ENCODE measurements at places on chromosomes 13 and 19.

GRCh38 chr19:18464646-18465045 lies 26.7 kb upstream of the ISYNA1 start:
- no peak for DNase-seq

DNA sequence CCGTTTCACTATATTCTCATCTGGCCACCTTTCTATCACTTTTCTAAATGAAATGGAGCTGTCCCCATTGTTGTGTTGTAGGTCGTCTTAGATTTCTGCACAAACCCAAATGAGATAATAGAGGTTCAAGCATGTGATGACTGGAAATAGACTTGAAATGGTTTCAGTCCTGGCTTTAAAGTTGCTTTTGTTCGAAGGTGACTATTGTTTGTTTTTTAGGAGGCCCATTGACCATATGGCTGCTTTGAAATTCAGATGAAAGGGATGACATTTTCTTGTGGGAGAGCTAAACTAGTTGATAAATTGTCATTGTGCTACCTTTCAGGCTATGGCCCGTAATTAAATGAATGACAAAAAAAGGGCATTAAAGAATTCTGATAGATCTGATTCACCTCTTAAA lies 583.7 kb downstream of the GPC6 start:
- no peak for DNase-seq

- DNase-seq: no peak
These were observed 10.5 kb downstream of the MEGF8 start for GRCh38 chr19:42335971-42336370.

- DNase-seq: no peak
These were observed 5.8 kb downstream of the AKAP11 start for GRCh38 chr13:42277618-42278276.

DNA sequence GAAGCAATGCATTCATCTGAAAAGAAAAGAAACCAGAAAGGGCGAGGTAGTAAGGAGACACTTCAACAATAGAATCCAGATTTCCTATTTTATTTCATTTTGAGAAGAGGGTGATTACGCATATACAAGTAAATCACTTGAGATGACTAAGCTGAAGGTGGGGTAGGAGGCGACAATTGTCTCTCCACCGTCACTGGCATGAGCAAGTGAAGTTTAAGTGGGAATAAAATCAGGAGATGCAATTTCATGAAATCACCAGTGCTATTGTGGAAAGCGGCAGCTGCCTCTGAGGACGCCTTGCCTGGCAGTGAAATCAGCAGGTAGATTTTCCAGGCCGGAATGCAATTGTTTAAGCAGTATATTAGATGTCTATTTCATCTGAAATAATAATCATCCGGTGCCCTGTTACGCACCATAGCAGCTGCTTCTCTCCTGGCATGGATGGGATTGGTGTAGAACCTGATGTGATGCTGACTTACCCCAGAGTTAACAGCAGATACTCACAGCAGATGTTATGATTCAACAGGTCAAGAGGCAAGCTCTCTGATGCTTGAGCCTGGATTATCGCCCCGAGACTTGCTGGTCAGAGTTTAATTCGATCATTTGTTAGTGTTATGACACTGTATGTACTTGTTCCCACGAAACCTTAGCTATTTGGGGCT lies 64.3 kb downstream of the RASL11A start:
- DNase-seq: no peak

- no peak for DNase-seq
These were observed 17.9 kb upstream of the POMP start for GRCh38 chr13:28640861-28641599.

DNA sequence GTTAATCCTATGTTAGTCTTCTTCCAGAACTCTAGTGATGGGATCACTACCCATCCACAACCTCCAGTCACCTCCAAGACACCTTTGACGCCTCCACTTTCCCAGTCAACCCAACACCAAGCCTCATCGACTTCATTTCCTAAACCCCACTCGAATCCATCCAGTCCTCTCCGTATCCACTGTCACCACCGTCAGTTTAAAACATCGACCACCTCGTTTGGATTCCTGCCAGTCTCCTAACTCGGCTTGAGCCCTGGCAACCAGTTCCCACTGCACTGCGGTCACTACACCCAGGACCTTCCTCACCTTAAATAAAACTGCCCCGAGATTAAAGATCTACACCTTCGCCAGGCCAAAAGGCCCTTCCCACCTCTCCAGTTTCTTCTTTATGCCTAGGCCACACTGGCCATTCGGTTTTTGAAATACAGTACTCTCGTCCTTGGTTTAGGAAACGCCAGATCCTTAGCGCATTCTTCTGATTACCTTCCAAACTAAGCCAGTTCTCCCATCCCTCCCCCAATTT lies 1.2 kb downstream of the MTIF3 start:
- no peak for DNase-seq

DNA sequence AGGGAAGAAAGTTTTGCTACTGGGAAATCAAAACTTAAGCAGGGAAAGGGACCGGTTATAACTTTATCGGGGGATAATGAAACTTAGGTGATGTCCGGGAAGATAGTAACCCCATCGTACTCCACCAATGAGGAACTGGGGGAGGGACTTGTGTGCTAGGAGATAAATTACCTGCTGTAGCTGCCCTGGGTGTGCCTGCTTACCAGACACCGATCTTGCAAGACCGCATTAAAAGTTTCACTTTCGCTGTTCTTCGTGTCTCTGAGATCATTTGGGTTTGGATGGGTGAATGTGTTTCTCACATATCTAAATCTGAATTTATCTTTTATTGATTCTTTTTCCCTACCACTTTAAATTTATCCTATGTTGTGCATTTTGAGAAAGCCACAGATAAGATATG lies 381.4 kb downstream of the SLITRK6 start:
- no peak for DNase-seq

DNA sequence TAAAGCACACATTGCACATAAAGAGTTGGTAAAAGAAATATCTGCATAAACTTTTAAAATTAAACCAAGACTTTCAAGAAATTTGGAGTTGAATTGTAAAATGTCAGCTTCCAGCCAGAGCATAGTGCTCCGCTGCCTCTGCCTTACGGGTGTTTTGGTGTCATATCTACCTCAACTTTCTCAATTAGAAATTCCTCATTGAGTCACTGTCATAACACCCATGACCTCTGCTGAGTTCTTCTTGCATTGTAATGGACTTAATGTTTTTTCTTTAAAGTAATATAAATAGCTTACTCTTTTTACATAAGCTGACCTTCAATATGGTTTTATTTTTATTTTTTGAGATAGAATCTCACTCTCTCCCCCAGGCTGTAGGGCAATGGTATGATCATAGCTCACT lies 551.0 kb upstream of the NBEA start:
- no peak for DNase-seq

GRCh38 chr13:66508153-66508909 lies 721.8 kb downstream of the PCDH9 start:
- no peak for DNase-seq

- no peak for DNase-seq
These were observed 56.7 kb downstream of the AKAP11 start for GRCh38 chr13:42328672-42329071.

DNA sequence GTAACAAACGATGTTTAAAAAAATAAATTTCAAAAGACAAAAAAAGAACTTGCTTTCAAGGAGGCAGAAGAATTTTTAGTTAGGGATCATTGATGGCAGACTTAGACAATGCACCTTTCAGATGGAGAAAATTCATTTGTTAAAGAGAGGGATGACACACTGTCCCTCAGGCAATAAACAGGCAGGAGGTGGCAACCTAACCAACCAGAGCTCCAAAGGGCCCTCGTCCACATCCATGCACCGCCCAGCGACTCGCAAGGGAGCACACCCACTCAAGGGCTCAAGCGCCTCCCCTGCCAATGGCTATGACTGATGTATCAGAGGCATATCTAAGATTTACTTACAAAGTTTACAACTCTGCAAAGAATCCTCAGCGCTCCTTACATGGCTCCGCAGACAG lies 81.9 kb downstream of the TUBGCP3 start:
- DNase-seq: no peak

- no peak for DNase-seq
These were observed 111.2 kb downstream of the KDM4B start for GRCh38 chr19:5080030-5080654.

- no peak for DNase-seq
These were observed 506.2 kb downstream of the FGF9 start for GRCh38 chr13:22176968-22177520.

GRCh38 chr13:23652909-23653726 lies 82.9 kb downstream of the TNFRSF19 start:
- no peak for DNase-seq

- DNase-seq: no peak
These were observed 12.4 kb upstream of the FBL start for GRCh38 chr19:39858541-39858940.

GRCh38 chr13:30334663-30335386 lies 27.5 kb upstream of the KATNAL1 start:
- DNase-seq: peak; percentile 15

DNA sequence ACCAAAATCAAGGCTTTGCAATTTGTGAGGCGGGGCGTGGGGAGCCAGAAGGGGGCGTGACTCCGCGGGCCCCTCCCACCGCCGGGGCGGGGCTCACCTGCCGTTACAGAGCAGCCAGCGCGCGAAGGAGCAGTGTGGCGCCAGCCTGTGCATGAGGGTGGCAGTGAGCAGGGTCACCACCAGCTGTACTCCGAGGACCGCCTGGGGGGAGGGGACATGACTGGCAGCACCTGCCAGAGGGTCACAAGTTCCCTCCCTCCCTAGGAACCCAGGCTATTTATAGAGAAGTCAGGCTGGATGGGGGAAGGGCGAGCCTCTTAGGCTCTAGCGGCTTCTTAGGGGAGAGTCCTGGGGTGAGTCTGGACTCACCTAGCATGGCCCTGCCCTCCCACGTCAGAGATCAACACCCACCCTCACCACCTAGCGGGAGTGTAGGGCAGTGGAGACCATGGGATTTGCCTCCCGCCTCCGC lies 3.6 kb downstream of the TMEM161A start:
- no peak for DNase-seq

- peak; percentile 12 for DNase-seq
These were observed 98.8 kb downstream of the ING1 start for GRCh38 chr13:110812121-110812868.

GRCh38 chr13:112058941-112059340 lies 8.0 kb upstream of the SOX1 start:
- no peak for DNase-seq

GRCh38 chr19:42185277-42185676 lies 32.2 kb downstream of the DEDD2 start:
- no peak for DNase-seq

DNA sequence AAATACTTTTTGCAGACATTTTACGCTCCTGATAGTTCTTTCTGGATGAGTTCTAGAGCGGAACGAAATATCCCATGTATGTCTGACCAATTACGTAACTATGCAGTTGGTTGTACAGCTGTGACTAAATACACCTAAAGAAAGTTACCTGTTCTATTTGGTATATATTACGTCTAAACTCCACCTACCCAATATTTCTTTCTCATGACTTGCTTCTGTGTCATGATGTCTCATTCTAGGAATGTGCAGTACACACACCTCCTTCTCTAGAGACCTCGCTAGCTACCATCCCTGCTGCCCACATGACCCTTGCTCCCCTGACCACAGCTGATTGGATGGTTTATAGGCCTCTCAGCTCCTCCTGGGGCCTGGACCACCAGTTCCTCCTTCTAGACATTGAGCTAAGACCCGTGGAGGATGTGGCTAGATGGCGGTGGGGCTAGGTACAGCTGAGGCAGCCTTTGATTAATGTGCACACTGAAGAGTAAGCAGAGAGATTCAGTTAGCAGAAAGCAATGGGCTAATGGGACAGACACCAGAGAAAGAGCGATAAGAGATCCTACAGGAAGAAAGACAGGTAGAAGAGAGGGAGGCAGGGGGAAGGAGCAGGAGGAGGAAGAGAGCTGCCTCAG lies 422.1 kb downstream of the COG6 start:
- DNase-seq: no peak

- no peak for DNase-seq
These were observed 849 bp downstream of the GAS6 start for GRCh38 chr13:113862931-113863523.

DNA sequence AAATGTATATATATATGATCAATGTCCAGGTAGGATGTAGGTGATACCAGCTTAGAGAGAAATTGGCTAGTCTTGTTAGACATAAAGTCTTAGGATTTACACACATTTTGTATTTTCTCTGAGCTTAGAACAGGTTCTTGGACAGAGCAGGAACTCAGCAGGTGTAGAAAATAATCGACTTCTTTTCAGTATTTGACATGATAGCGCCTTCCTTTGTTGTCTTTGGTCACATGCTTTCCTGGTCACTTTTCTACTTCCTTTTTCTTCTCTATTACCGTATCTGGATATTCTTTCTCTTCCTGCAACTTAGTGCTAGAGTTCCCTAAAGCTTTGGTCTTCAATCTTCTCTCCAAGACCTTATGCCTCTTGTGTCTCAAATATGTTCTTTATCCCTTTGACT lies 107.4 kb downstream of the LRCH1 start:
- no peak for DNase-seq

- no peak for DNase-seq
These were observed 16.5 kb upstream of the NANOS2 start for GRCh38 chr19:45931055-45931454.

DNA sequence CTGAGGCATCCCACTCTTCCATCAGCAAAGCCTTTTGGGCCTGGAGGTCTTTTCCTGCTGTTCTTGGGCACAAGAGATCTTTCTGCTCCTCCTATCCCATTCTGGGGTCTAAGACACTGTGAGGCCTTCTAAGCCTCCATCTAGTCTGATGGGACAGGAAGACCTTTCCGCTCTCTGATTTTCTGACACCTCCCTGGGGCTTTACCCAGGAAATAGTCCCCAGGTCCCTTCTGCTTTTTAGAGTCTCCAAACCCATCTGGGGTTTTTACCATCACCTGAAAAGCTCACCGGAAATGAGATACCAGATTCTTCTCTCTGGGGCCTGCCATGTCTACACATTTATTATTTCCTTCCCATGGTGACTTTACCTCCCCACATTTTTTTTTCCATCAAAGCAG lies 21.1 kb downstream of the CLEC17A start:
- DNase-seq: no peak

- DNase-seq: no peak
These were observed 90.5 kb downstream of the STARD13 start for GRCh38 chr13:33194820-33195692.

DNA sequence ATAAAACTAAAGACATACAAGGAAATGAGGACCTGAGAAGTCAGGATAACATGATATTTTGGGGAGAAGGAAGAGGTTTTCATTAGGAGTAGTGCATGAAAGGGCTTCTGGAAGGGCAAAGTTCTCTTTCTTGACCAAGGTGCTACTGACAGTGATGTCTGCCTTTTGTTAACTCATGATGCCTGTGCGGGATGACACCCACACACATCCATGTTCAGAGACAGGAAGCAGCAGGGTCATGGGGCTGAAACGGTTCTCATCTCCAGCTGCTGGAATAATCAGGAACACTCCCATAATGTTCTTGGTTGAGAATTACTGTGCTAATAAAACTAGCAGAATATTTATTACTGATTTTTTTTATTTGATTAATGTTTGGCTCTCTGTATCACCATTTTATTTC lies 29.1 kb downstream of the KCNC3 start:
- no peak for DNase-seq

DNA sequence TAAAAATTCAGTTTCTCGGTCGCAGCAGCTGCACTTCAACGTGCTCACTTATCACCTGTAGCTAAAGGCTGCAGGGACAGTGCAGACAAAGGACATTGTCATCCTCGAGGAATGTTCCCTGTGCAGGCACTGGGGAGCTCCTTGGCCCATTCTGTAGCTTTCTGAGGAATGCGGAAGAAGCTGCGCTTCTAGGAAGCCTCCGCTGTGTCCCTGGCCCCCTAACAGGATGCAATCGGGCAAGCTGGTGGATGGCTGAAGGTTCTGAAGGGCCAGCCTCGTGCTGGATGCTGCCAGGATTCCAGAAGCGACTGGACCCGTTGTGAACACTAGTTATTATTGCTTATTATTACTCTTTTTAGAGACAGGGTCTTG lies 8.1 kb downstream of the ANO8 start:
- DNase-seq: no peak

All from central memory CD8-positive, alpha-beta T cell (primary cell).